HFFc6 (cell line): ENCODE measurements at places on chromosomes 7 and 10. TPM values are rescaled to one million over a fixed set of nuclear protein-coding genes. Genes with fewer than 3 reads are reported as not detected.

The GPRIN2 gene
- total RNA-seq, result not detected in 3 replicates

The LRRC18 gene
- total RNA-seq, result not detected in 3 replicates

The SLC18A3 gene
- total RNA-seq, result not detected in 3 replicates

The NAPEPLD gene
- 4.6 to 5.3 TPM (median 4.8 TPM) in 3 replicates for total RNA-seq

The KLLN gene
- total RNA-seq, result 0.64 to 0.78 TPM (median 0.71 TPM) in 3 replicates

The FXYD4 gene
- total RNA-seq, result not detected in 3 replicates

The STEAP1B gene
- total RNA-seq, result 36.6 to 86.7 TPM (median 59.2 TPM) in 3 replicates

The CPVL gene
- total RNA-seq, result not detected in 3 replicates

The ELOVL3 gene
- total RNA-seq, result not detected in 2 replicates

DNA sequence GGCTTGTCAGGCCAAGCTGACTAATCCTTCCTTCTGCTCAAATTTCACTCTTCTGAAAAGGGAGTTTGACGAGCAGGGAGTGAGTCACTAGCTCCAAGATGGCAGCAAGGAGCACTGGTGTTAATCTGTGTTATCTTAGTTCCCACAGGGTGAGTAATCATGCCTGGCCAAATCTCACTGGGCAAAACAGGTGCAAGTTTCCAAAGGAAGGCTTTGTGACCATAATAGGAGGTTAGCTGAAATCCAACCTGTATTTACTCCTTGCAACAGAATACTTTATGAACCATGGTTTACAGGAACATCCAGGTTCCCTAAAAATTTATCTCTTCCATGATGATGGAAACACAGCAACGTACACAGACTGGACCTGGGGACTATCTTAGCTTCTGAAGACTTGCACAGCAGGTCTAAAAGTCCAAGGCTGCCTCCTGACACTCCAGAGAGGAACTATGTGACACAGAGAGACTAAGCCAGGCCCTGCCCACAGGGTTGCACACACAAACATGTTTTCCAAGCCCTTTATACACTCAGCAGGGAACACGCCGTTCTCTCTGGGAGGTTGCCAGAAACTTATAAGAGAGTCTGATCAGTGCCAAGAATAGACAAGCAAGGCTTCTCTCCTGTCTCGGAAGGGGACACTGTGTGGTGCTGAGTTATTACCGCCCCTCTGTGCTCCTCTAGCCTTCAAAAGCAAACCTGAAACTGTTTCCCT is 46.3 kb downstream of the PDK4 start:
- H3K4me1 ChIP-seq, result peaks cover 19% of the 10 kb centered on the region
- H3K27me3 ChIP-seq, result peaks cover 2% of the 10 kb centered on the region; the same call in 1 of the 2 replicates
- H3K27ac ChIP-seq, result no peak overlapping the region
- peak; percentile 72 for DNase-seq
- no peak overlapping the region for H3K4me3 ChIP-seq

GRCh38 chr10:91349381-91349780 is 60.8 kb upstream of the HECTD2 start:
- DNase-seq, result peak; percentile 96
- peak overlapping the region; percentile 35 for H3K4me3 ChIP-seq
- peak overlapping the region; percentile 90 for H3K27ac ChIP-seq
- H3K27me3 ChIP-seq, result no peaks in the 10 kb centered on the region; the same call in none of the 2 replicates
- H3K36me3 ChIP-seq, result peaks cover 10% of the 10 kb centered on the region; the same call in 1 of the 2 replicates

DNA sequence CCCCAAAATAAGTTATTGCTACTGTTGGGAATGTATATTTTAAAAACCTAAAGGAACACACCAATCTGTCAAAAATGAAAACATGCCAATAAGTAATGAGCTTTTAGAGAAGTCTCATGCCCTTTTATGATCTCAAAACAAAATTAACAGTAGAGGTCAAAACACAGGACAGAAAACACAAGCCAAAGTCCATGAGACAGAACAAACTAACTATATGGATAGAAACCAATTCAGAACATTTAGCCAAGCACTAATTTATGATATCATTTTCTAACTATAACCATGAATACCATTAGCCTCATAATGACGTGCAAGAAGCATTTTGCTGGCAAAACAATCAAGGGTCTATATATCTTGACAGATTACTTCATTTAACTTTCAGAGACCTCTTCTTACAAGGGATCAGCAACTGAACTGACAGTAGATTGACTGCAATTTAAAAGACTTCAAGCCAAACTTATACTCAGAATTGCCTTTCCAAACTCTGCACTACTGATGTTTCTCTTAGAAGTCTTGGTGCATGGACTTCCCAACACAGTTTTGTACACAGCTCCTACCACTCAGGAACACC is 200.9 kb downstream of the DOCK4 start:
- H3K4me3 ChIP-seq, result no peak overlapping the region
- peaks cover 19% of the 10 kb centered on the region for H3K4me1 ChIP-seq
- DNase-seq, result no peak
- H3K27me3 ChIP-seq, result peaks cover 2% of the 10 kb centered on the region
- H3K36me3 ChIP-seq, result no peaks in the 10 kb centered on the region

DNA sequence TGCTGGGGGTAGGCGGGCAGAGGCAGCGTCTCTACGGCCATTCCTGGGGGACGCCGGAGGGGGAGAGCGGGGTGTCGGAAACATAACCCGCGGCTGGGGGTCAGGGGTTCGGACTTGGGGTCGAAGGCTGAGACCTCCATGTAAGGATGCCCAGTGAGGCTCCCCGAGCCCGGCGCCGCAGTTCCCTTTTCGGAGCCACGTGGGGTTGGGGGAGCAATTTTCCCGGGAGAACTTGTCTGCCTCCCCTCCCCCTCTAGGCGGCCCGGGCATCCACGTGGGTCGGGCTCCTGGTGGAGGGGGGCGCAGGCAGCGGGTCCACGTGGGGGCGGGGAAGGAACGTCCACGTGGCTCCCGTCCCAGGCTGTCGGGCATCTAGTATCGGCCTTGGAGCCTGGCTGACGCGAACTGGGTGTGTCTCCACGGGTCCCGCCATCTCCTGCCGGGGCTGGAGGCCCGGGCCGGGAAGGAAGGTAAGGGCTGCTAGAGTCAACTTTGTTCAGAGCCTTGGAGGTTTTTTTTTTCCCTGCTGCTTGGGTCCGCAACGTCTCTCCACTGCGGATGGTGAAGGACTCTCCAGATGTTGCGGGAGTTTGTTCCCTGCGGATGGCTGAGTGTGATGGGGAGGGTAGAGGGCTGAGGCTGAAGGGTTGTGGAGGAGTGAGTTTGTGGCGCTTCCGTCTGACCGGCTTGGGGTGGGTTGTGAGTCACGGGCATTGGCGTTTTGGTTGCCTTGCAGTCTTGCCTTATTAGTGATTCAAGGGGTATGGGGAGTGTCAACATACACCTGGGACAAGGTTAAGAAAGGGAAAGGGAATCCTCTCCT is 744 bp downstream of the PPRC1 start:
- no peaks in the 10 kb centered on the region for H3K27me3 ChIP-seq
- DNase-seq, result peak; percentile 71
- H3K27ac ChIP-seq, result peak overlapping the region; percentile 95
- H3K4me1 ChIP-seq, result peaks cover 49% of the 10 kb centered on the region

DNA sequence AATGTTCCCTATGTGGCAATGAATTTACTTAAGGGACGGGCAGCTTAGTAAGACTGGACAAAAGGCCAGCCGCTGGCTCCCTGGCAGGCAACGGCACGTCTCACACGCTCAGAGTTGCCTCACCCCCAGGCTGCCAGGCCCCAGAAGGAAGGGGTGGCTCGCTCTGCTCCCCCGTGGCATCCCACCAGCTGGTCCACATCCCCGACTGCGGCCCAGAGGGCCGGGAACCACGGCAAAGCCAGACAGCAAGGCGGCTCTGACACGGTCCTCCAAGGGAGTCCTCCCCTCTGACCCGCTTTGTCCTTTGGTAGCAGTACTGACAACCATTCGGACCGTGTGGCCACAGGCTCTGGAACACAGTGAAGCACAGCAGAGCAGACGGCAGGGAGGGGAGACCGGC is 34.1 kb downstream of the NUDT1 start:
- H3K36me3 ChIP-seq, result peaks cover 10% of the 10 kb centered on the region; the same call in 1 of the 2 replicates
- H3K4me3 ChIP-seq, result no peak overlapping the region
- H3K27ac ChIP-seq, result no peak overlapping the region
- DNase-seq, result no peak
- peaks cover 9% of the 10 kb centered on the region for H3K4me1 ChIP-seq

DNA sequence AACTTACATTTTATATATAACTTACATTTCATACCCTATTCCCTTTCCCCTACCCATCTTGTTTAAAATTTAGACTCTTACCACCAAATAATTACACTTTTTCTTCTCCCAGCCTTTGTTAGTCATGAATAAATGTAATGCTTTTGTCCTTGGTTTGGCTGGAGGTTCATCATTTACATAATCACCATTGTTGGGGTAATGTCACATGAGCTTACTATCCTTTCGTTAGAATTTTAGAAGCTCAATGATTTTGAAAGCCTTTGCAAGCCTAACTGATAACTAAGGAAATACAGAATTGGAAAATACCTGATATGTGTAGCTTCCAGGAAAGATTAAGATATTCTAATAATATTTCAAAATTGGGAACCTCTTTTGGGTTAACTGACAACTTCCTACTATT is 171.7 kb downstream of the PLXDC2 start:
- H3K27ac ChIP-seq, result no peak overlapping the region
- no peak overlapping the region for H3K4me3 ChIP-seq
- no peaks in the 10 kb centered on the region for H3K4me1 ChIP-seq
- no peak for DNase-seq

GRCh38 chr7:41274179-41274578 is 428.7 kb downstream of the INHBA start:
- no peak overlapping the region for H3K4me3 ChIP-seq
- no peaks in the 10 kb centered on the region for H3K4me1 ChIP-seq
- H3K27ac ChIP-seq, result no peak overlapping the region

DNA sequence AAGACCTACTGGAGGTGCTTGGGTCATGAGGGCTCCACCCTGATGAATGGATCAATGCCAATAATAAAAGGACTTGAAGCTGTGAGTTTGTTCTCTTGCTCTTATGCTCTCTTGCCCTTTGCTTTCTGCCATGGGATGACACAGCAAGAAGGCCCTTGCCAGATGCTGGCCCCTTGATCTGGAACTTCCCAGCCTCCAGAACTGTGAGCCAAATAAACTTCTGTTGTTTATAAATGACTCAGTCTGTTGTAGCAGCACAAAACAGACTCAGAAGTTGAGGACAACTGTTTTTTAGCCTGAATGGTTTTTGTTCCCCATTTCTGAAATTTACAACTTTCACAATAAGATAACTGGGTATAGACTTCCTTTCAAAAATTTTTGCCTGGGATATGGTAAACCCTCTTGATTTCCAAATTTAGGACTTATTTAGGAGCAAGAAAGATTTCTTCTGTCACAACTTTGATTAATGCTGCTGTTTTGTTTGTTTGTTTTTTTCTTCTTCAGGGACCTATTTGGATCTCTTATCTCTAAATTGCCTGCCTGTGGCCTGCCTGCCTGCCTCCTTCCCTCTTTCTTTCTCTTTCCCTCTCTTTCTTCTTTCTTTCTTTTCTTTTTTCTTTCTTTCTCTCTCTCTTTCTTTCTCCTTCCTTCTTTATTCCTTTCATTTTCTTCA is 12.1 kb downstream of the ENTPD1 start:
- no peak for DNase-seq
- H3K4me3 ChIP-seq, result no peak overlapping the region
- H3K4me1 ChIP-seq, result no peaks in the 10 kb centered on the region
- H3K36me3 ChIP-seq, result no peaks in the 10 kb centered on the region
- H3K27me3 ChIP-seq, result no peaks in the 10 kb centered on the region
- H3K27ac ChIP-seq, result no peak overlapping the region

- no peak for DNase-seq
- no peaks in the 10 kb centered on the region for H3K36me3 ChIP-seq
- H3K27me3 ChIP-seq, result no peaks in the 10 kb centered on the region; the same call in none of the 2 replicates
- no peak overlapping the region for H3K4me3 ChIP-seq
- H3K4me1 ChIP-seq, result no peaks in the 10 kb centered on the region; the same call in 1 of the 2 replicates
- no peak overlapping the region for H3K27ac ChIP-seq
These were observed 120.4 kb upstream of the TARP start for GRCh38 chr7:38393874-38394273.
